ENCODE measurements at places on chromosomes 2 and 18. TPM values are rescaled to one million over a fixed set of nuclear protein-coding genes. Genes with fewer than 3 reads are reported as not detected.

- H3K27ac ChIP-seq = no peak overlapping the region
- H3K36me3 ChIP-seq = no peaks in the 10 kb centered on the region
Observed at GRCh38 chr18:30763902-30764350, 278.6 kb downstream of the DSC3 start.

- H3K4me1 ChIP-seq = peaks cover 15% of the 10 kb centered on the region
- peak; percentile 58 for DNase-seq
- H3K36me3 ChIP-seq = no peaks in the 10 kb centered on the region
- H3K27ac ChIP-seq = no peak overlapping the region
Observed at GRCh38 chr2:27095745-27096651, 9.4 kb downstream of the KHK start.

- DNase-seq = no peak
- H3K27ac ChIP-seq = no peak overlapping the region
- H3K27me3 ChIP-seq = no peaks in the 10 kb centered on the region
Observed at GRCh38 chr18:24068945-24069693, 54.6 kb downstream of the TTC39C start.

- H3K4me3 ChIP-seq = no peak overlapping the region
- H3K36me3 ChIP-seq = no peaks in the 10 kb centered on the region
- no peaks in the 10 kb centered on the region for H3K27me3 ChIP-seq
- no peaks in the 10 kb centered on the region for H3K4me1 ChIP-seq
Observed at GRCh38 chr2:8448824-8449556, 232.9 kb upstream of the ID2 start.

- H3K4me1 ChIP-seq = no peaks in the 10 kb centered on the region
- DNase-seq = peak; percentile 66
- H3K4me3 ChIP-seq = no peak overlapping the region
- peaks cover 10% of the 10 kb centered on the region for H3K36me3 ChIP-seq
- no peak overlapping the region for H3K27ac ChIP-seq
- no peaks in the 10 kb centered on the region for H3K27me3 ChIP-seq
Observed at GRCh38 chr18:2932247-2933181, 80.4 kb downstream of the LPIN2 start.

DNA sequence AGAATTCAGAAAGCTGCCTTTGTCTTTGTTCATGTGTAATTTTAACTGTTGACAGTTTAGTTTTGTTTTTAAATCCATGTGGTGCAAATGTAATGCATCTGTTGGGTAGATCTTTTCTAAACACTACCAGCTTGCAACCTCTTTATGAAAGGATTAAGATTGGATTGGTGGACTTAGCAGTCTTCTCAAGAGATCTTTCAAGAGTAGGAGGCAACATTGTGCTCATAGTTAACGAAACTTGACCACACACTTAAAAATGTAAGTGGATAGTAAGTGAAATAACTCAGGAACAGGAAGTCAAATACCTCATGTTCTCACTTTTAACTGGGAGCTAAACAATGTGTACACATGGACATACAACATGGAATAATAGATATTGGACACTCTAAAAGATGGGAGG lies 579.0 kb downstream of the RIT2 start:
- no peaks in the 10 kb centered on the region for H3K36me3 ChIP-seq
- H3K4me1 ChIP-seq = no peaks in the 10 kb centered on the region
- H3K27ac ChIP-seq = no peak overlapping the region
- no peaks in the 10 kb centered on the region for H3K27me3 ChIP-seq
- H3K4me3 ChIP-seq = no peak overlapping the region

The SIX3 gene
- total RNA-seq = not detected

GRCh38 chr2:175063741-175064140 lies 58.6 kb upstream of the CHN1 start:
- no peaks in the 10 kb centered on the region for H3K4me1 ChIP-seq
- H3K27ac ChIP-seq = no peak overlapping the region
- no peaks in the 10 kb centered on the region for H3K27me3 ChIP-seq
- DNase-seq = no peak

The PGAP1 gene
- total RNA-seq = 16.9 TPM

The TTN gene
- total RNA-seq = 1.8 TPM

The MYO5B gene
- 106 TPM for total RNA-seq

- H3K4me1 ChIP-seq = peaks cover 8% of the 10 kb centered on the region
- peak; percentile 77 for DNase-seq
- no peaks in the 10 kb centered on the region for H3K27me3 ChIP-seq
- no peaks in the 10 kb centered on the region for H3K36me3 ChIP-seq
Observed at GRCh38 chr18:58223717-58224424, 179.8 kb downstream of the NEDD4L start.

The UPP2 gene
- not detected for total RNA-seq

- no peak for DNase-seq
- H3K4me1 ChIP-seq = no peaks in the 10 kb centered on the region
- no peak overlapping the region for H3K4me3 ChIP-seq
- no peak overlapping the region for H3K27ac ChIP-seq
- no peaks in the 10 kb centered on the region for H3K27me3 ChIP-seq
- no peaks in the 10 kb centered on the region for H3K36me3 ChIP-seq
Observed at GRCh38 chr2:50878251-50878650, 153.7 kb downstream of the NRXN1 start.

The NT5DC4 gene
- not detected for total RNA-seq

GRCh38 chr2:120431386-120432292 lies 85.7 kb downstream of the INHBB start:
- H3K36me3 ChIP-seq = no peaks in the 10 kb centered on the region
- no peak for DNase-seq
- no peaks in the 10 kb centered on the region for H3K4me1 ChIP-seq
- no peak overlapping the region for H3K27ac ChIP-seq
- H3K27me3 ChIP-seq = no peaks in the 10 kb centered on the region
- no peak overlapping the region for H3K4me3 ChIP-seq

The PIEZO2 gene
- 4.0 TPM for total RNA-seq

The CCDC148 gene
- 0.13 TPM for total RNA-seq

DNA sequence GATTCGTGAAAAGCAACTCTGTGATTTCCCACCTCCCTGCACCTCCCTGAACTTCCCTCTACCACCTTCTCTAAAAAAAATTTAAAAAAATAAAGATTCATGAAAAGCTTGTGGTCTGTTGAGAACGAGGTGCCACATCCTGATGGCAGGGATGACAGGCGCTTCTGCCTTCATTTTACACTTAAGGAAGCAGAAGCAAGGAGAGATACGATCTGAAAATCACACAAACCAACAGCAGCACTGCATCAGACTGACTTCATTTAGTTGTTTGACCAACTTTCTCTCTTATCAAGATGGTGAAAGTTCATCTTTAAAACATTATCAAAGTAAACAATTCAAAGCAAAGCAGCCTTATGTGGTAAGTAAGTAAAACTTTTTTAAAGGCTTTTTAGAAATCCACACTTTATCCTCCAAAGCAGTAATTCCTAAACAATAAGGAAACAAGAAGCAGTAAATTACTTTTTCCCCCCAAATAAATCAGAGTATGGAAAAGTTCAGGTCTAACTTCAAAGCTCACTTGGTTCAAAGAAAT lies 15.5 kb downstream of the WDFY1 start:
- no peaks in the 10 kb centered on the region for H3K36me3 ChIP-seq
- no peak for DNase-seq
- H3K4me3 ChIP-seq = no peak overlapping the region
- peak overlapping the region; percentile 22 for H3K27ac ChIP-seq
- no peaks in the 10 kb centered on the region for H3K27me3 ChIP-seq

The THSD7B gene
- 0.05 TPM for total RNA-seq

The CREG2 gene
- total RNA-seq = 0.56 TPM

GRCh38 chr2:73895473-73895872 lies 2.7 kb downstream of the ACTG2 start:
- H3K27me3 ChIP-seq = no peaks in the 10 kb centered on the region
- no peaks in the 10 kb centered on the region for H3K4me1 ChIP-seq
- H3K36me3 ChIP-seq = no peaks in the 10 kb centered on the region

- H3K4me3 ChIP-seq = no peak overlapping the region
- no peaks in the 10 kb centered on the region for H3K4me1 ChIP-seq
- no peaks in the 10 kb centered on the region for H3K36me3 ChIP-seq
- DNase-seq = no peak
Observed at GRCh38 chr2:149155196-149155969, 116.9 kb downstream of the LYPD6B start.

The MITD1 gene
- 24.6 TPM for total RNA-seq

The KIF1A gene
- total RNA-seq = 4.3 TPM

DNA sequence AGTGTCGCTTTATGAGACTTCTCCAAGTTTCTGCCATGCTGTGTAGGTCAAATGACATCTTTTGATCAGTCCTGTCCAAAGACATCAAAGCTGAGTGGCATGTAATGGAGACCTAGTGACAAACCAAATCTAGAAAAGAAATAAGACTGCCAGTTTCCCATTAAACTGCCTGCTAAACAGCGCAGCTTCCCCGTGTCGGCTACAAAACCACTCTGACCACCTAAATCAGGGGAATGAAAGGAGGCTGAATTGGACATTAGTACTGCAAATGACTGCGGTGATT lies 57.7 kb downstream of the TSHZ1 start:
- H3K27me3 ChIP-seq = no peaks in the 10 kb centered on the region
- H3K36me3 ChIP-seq = no peaks in the 10 kb centered on the region
- DNase-seq = no peak
- no peak overlapping the region for H3K4me3 ChIP-seq
- no peaks in the 10 kb centered on the region for H3K4me1 ChIP-seq

DNA sequence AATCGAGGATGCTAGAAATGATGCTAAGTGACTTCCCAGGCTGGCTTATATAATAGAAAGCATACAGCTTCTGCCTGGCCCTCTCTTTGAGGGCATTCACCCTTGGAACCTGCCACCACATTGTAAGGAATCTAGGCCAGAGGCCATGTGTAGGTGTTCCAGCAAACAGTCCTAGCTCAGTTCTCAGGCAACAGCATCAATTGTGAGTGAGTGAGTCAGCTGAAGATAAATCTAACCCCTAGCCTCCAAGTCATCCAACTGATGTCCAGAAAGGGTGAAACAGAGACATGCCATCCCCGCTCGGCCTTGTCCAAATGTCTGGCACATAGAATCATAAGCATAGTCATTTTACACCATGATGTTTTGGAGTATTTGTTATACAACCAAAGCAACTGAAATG lies 324.3 kb upstream of the KLHL14 start:
- no peak overlapping the region for H3K27ac ChIP-seq
- H3K36me3 ChIP-seq = no peaks in the 10 kb centered on the region
- no peak for DNase-seq
- no peak overlapping the region for H3K4me3 ChIP-seq

DNA sequence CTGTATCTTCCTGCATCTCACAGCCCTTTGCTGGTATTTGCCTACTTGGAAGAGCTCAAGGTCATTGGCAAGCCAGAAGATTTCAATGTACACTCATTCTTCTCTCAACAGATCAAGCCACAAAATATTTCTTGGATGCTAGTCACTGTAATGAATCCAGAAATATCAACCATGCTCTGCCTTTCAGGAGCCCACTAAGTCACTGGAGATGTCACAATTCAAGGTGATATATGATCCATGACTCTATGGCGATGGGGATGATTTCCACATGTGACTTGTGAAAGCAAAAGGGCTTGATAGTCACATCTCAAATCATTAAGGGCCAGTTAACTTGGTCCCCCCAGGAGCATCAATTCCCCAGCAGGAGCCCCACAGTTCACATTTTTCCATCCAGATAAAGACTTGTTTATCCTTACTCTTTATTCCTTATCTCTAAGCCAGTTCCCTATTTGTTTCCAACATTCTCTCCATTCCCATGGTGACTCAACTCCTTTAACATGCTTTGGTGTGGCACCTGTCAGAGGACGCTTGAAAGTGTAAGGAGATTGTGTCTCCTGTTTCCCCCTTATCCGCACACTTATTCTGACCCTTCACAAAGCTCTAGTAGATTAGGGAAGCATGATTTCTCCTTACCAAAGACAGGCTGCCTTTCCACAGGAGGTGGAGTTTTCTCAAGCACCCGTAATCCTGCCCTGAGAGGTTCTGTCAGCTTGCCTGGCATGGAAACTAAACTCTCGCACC lies 15.8 kb downstream of the PKDCC start:
- H3K4me3 ChIP-seq = no peak overlapping the region
- H3K27ac ChIP-seq = peak overlapping the region; percentile 70
- H3K4me1 ChIP-seq = peaks cover 6% of the 10 kb centered on the region
- H3K36me3 ChIP-seq = no peaks in the 10 kb centered on the region

The LBX2 gene
- total RNA-seq = 0.99 TPM

- H3K36me3 ChIP-seq = no peaks in the 10 kb centered on the region
- DNase-seq = peak; percentile 24
- no peak overlapping the region for H3K27ac ChIP-seq
- H3K4me1 ChIP-seq = no peaks in the 10 kb centered on the region
- H3K27me3 ChIP-seq = no peaks in the 10 kb centered on the region
Observed at GRCh38 chr18:34976123-34976522, 65.1 kb upstream of the MAPRE2 start.

DNA sequence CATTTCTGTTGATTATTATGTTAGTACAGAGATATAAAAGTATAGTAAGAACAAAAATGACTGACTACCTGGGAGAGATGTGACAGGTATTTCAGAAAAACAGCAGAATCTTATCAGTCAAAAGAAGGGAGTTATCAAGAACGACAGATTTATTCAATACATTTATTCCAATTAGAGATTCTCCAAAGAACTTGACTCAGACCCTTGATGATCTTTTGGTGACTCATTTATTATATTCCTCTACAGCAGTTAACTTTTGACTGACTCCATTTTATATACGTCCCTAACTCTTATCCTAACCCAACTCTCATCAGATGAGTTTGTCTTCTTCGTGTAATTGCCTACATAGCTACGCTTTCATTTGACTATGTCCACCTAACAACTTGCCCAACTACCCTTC lies 91.1 kb downstream of the C2orf74 start:
- H3K4me3 ChIP-seq = no peak overlapping the region
- no peaks in the 10 kb centered on the region for H3K4me1 ChIP-seq
- no peak for DNase-seq
- H3K36me3 ChIP-seq = peaks cover 6% of the 10 kb centered on the region
- H3K27me3 ChIP-seq = no peaks in the 10 kb centered on the region
- no peak overlapping the region for H3K27ac ChIP-seq

GRCh38 chr2:143284087-143284675 lies 155.0 kb downstream of the ARHGAP15 start:
- H3K27ac ChIP-seq = no peak overlapping the region
- H3K4me3 ChIP-seq = no peak overlapping the region
- no peaks in the 10 kb centered on the region for H3K4me1 ChIP-seq
- DNase-seq = no peak
- no peaks in the 10 kb centered on the region for H3K27me3 ChIP-seq

The SLC14A1 gene
- total RNA-seq = 0.52 TPM

The ASIC4 gene
- not detected for total RNA-seq

- no peak overlapping the region for H3K27ac ChIP-seq
- H3K4me3 ChIP-seq = no peak overlapping the region
- H3K27me3 ChIP-seq = no peaks in the 10 kb centered on the region
- H3K4me1 ChIP-seq = no peaks in the 10 kb centered on the region
- DNase-seq = no peak
- H3K36me3 ChIP-seq = no peaks in the 10 kb centered on the region
Observed at GRCh38 chr2:202541137-202541536, 93.6 kb upstream of the FAM117B start.

- H3K36me3 ChIP-seq = no peaks in the 10 kb centered on the region
- no peaks in the 10 kb centered on the region for H3K4me1 ChIP-seq
- no peaks in the 10 kb centered on the region for H3K27me3 ChIP-seq
- no peak overlapping the region for H3K27ac ChIP-seq
- H3K4me3 ChIP-seq = no peak overlapping the region
Observed at GRCh38 chr18:60019463-60019840, 119.7 kb downstream of the PMAIP1 start.

- DNase-seq = no peak
- no peaks in the 10 kb centered on the region for H3K27me3 ChIP-seq
- H3K4me1 ChIP-seq = no peaks in the 10 kb centered on the region
- H3K36me3 ChIP-seq = no peaks in the 10 kb centered on the region
- no peak overlapping the region for H3K27ac ChIP-seq
Observed at GRCh38 chr2:220458051-220458450, 830.6 kb downstream of the SLC4A3 start.

Measured in colonic mucosa (tissue), 4 donors.